ENCODE measurements at places on chromosomes 3 and 15.

- DNase-seq, result no peak
Observed at GRCh38 chr15:84904419-84904818, 20.0 kb downstream of the SLC28A1 start.

GRCh38 chr3:152583963-152584362 lies 251.0 kb upstream of the P2RY1 start:
- peak; percentile 72 for DNase-seq

DNA sequence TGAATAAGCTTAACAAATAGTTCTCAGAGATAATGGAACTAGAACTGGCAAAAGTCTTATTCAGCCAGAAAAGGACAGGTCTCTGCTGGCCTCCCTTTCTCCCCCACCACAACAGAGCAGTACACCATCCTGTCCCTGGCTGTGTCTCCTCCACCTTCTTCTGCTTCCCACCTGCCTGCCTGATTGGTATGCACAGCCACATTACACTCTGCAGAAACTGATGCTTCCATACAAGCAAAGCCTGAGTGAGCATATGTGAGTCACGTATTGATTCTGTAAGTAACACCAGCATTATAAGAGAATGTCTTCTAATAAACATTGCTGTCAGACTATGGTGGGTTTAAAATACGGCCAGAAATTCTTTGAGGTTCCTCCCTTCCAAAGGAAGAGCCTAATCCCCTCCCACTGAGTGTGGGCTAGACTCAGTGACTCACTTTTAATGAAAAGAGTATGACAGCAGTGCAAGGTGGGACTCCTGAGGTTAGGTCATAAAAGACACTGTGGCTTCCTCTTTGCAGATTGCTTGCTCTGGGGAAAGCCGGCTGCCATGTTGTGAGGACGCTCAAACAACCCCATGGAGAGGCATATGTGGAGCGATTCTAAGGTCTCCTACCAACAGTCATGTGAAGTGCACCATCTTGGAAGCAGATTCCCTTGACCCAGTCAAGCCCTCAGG lies 44.4 kb downstream of the ANXA2 start:
- DNase-seq, result peak; percentile 82

DNA sequence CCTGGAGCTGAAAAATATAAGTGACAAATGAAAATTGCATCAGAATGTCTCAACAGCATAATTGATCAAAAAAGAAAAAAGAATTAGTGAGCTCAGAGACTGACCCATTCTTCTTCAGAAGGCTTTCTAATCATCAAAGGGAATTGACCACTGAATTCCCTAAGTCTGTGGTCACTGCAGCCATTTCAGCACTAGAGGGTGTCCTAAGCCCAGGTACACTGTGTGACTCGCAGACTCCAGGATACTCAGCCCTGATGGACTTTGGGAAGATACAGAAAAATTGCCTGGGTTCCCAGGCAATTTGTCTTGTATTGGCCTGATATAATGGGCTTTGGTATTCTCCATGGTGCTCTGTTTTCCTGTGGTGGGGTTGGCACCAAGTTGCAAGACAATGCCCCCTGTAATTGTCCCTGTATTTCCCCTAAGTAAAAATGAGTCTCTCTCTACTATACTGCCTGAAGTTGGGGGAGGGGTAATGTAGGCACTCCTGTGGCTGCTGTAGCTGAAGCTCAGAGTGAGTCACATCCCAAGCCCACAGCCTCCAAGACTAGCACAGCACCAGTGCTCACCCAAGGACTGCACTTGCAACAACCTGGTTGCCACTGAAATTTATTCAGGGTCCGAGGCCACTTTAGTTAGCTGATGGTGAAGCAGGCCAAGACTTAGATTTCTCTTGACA lies 256.0 kb upstream of the STAC start:
- peak; percentile 65 for DNase-seq

GRCh38 chr3:11638495-11639358 lies 5.0 kb downstream of the VGLL4 start:
- DNase-seq, result peak; percentile 41

DNA sequence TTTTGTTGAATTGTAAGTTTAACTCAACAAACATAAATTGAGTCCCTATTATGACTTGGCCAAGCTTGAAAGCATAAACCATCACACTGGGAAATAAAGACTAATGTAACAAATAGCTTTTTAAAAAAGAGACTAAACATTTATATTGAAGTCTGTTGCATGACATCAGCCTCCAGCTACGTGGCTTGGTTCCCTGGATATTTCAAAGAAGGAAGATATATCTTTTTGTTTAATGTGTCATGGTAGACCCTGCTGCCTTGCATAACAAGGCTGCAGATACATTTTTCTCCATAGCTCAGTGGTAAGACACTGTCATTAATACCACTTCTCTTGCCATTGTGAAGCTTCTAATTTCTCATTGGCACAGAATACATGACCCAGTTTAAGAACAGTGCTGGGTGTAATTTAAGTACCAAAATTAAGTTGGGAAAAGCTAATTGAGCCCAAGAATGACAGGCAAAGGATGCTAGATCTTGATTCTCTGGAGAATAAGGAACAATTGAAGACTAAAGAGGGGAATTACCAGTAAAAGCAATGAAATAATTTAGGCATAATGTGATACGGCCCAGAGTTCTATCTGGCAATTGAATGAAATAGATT lies 14.0 kb downstream of the RCN2 start:
- no peak for DNase-seq
